ENCODE measurements at places on chromosomes 2 and 18. TPM values are rescaled to one million over a fixed set of nuclear protein-coding genes. Genes with fewer than 3 reads are reported as not detected.

- H3K4me3 ChIP-seq, result no peak overlapping the region
- no peaks in the 10 kb centered on the region for H3K36me3 ChIP-seq
- no peaks in the 10 kb centered on the region for H3K27me3 ChIP-seq
- no peak overlapping the region for H3K27ac ChIP-seq
- peaks cover 38% of the 10 kb centered on the region for H3K4me1 ChIP-seq
- DNase-seq, result no peak
Observed at GRCh38 chr2:30365201-30365600, 81.8 kb upstream of the LCLAT1 start.

- no peaks in the 10 kb centered on the region for H3K27me3 ChIP-seq
- H3K4me3 ChIP-seq, result no peak overlapping the region
- H3K36me3 ChIP-seq, result peaks cover 32% of the 10 kb centered on the region
Observed at GRCh38 chr2:127067620-127068350, 39.2 kb downstream of the BIN1 start.

The KCNG3 gene
- total RNA-seq, result under 0.01 TPM

The CDKL4 gene
- not detected for total RNA-seq

The ANTXR1 gene
- 29.2 TPM for total RNA-seq

- no peaks in the 10 kb centered on the region for H3K36me3 ChIP-seq
- DNase-seq, result peak; percentile 55
- H3K27me3 ChIP-seq, result no peaks in the 10 kb centered on the region
- H3K4me1 ChIP-seq, result peaks cover 11% of the 10 kb centered on the region
Observed at GRCh38 chr2:167135706-167136105, 247.4 kb downstream of the XIRP2 start.

Measured in IMR-90 (cell line).